Esophagus squamous epithelium (tissue), 5 donors: ENCODE measurements at places on chromosomes 2 and 18.

DNA sequence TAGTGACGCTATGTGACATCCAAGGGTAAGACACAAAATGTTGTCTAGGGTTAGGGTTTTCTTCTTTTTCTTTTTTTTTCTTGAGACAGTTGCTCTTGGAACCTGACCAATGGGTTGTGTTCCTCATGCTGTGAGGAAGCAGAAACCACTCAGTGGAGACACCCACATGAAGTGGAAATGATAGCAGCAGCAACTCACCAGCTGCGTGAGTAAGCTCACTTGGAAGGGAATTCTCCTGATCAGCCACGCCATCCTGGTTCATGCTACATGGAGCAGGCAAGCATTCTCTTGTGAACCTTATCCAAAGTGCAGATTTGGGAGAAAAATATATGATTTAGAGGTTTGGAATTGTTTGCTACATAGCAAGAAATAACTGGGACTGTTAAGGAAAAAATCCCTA is 863.7 kb downstream of the EPHA4 start:
- DNase-seq, result no peak
- no peak overlapping the region for H3K27ac ChIP-seq
- H3K27me3 ChIP-seq, result no peaks in the 10 kb centered on the region
- H3K4me1 ChIP-seq, result no peaks in the 10 kb centered on the region
- no peaks in the 10 kb centered on the region for H3K36me3 ChIP-seq

GRCh38 chr2:239110595-239111048 is 262.7 kb downstream of the TWIST2 start:
- no peak for DNase-seq
- H3K4me1 ChIP-seq, result peaks cover 40% of the 10 kb centered on the region
- H3K36me3 ChIP-seq, result peaks cover 17% of the 10 kb centered on the region
- no peak overlapping the region for H3K4me3 ChIP-seq

GRCh38 chr2:168495524-168495923 is 39.5 kb downstream of the CERS6 start:
- no peak for DNase-seq
- H3K27ac ChIP-seq, result no peak overlapping the region
- no peak overlapping the region for H3K4me3 ChIP-seq
- H3K4me1 ChIP-seq, result peaks cover 6% of the 10 kb centered on the region

DNA sequence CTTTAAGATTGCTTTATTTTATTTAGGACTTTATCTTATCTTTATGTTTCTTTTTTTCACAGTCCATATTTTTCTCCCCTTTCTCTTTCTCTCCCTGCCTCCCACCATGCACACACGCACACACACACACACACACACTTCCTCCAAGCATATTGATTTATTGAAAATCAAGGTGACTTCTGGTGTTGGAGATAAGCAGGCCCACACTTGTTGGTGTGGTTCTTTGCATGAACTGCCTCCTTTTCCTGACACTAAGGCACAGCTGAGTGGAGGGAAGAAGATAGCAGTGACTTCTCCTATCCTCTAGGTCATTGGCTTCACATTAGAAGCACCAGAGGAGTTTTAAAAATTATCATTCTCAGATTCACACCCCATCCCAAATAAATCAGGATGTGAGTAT is 18.0 kb downstream of the TBR1 start:
- H3K27me3 ChIP-seq, result peaks cover 94% of the 10 kb centered on the region
- H3K36me3 ChIP-seq, result no peaks in the 10 kb centered on the region
- H3K4me3 ChIP-seq, result no peak overlapping the region
- H3K27ac ChIP-seq, result no peak overlapping the region

DNA sequence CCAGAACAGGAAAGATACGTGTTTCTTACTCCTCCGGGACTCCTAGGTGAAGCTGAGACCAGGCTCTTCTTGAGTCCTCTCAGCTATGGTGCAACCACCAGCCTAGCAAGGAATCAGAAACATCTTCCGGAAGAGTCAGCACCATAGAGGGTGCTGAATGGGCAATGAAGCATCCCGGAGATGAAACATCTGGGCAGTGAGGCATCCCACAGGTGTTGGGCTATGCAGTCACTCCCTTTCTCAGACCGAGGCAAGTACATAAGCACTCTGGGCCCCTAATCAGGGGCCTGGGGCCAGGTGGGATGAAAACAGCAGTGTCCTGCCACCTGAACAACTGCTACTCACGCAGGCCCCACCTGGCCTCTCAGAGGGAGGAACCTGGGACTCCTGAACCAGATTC is 1.4 kb upstream of the CAPN10 start:
- no peak for DNase-seq
- H3K4me1 ChIP-seq, result peaks cover 73% of the 10 kb centered on the region
- peak overlapping the region; percentile 96 for H3K4me3 ChIP-seq
- no peaks in the 10 kb centered on the region for H3K27me3 ChIP-seq

DNA sequence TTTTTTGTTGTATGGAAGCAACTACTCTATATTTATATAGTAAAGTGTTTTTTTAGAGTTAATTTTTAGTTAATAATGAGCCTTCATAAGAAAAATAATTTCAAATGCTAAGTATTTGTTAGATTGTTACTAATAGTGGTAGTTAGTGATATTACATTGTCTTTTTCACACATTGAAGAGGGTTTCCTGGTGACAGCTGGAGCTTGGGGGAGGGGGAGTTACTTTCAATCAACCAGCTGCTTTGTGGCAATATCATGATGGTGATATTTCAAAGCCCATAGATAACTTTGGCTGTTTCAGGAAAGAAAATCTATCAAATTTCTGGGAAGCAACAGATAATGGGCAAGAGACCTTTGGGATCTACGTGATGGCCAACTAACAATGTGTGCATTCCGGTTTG is 4.1 kb downstream of the RHBDD1 start:
- no peaks in the 10 kb centered on the region for H3K27me3 ChIP-seq
- peaks cover 12% of the 10 kb centered on the region for H3K4me1 ChIP-seq
- H3K27ac ChIP-seq, result no peak overlapping the region
- H3K4me3 ChIP-seq, result no peak overlapping the region
